ENCODE measurements at places on chromosomes 16 and 17.

DNA sequence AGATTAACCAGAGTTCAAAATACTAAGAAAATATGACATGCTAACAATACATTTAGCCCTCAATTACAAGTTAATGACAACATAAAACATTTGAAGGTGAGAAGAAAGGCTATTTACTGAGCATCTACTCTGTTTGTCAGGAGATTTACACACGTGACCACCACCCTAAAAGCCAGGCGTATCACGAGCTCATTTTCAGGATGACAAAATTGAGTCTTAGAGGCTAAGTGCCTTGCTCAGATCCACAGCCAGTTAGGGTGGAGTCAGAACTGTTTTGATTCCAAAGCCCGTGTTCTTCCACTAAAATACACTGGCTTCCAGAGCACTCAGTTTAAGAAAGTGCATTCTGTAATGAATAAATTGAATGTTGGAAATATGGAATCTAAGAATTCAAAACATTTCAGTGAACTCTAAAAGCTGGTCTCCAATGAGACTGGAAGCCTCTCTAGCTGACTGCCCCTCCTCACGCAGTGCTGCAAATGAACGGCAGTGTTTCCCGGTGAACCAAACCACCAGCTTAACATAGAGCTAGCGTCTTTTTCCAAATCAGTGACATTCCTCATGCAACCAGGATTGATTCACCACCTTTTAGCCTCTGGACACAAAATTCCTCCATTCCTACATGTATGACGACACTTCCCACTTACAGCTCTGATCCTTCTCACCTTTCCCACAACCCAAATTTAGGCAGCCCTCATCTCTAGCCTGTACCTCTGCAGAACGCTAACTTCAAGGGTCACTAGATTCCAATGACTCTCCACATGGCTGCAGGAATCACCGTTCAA lies 5.9 kb downstream of the ZDHHC7 start:
- no peak for DNase-seq

DNA sequence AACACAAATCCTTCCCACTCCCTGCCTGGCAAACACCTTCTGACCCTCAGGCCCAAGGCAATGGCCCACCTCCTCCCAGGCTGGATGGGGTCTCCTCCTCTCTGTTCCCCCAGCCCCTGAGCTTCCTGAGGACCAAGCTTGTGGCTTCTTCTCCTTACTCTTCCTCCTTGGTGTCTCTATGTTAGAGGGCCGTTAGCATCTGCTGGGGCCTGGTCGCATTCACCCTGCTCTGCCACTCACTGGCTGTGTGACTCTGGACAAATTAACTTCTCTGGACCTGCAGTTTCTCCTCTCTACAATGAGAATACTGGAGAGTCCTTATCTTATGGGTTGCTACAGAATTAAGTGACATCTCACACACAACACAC lies 725 bp upstream of the MT2A start:
- DNase-seq, result no peak

- DNase-seq, result no peak
Measured at GRCh38 chr17:40487371-40488020, 13.9 kb downstream of the TNS4 start.

- no peak for DNase-seq
Measured at GRCh38 chr16:2586241-2586640, 48.4 kb downstream of the PDPK1 start.

- no peak for DNase-seq
Measured at GRCh38 chr17:2835780-2836179, 39.5 kb downstream of the RAP1GAP2 start.

- no peak for DNase-seq
Measured at GRCh38 chr17:53724726-53725125, 98.0 kb upstream of the KIF2B start.

GRCh38 chr16:70706948-70707465 lies 21.2 kb upstream of the MTSS2 start:
- no peak for DNase-seq

DNA sequence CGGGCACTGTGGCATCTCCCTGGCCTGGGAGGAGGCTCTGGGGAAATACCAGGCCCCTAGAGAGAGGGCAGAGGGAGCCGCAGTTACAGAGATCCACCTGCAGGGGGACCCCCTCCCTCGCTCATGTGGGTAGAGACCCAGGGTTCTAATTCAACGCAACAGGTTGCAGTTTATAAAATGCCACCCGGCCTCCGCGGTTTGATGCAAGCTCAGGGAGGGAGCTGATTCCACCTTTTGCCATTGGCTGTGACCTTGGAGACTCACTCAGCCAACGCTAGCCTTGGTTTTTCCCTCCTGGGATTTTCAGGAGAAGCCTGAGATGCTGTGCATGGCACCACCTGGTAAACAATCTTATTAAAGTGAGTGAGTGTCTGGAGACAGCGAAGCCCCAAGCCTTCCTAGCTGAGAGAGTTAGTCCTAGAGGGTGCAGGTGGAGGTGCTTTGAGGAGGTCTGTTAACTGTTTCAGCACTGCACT lies 12.1 kb downstream of the TTLL6 start:
- DNase-seq, result peak; percentile 78

DNA sequence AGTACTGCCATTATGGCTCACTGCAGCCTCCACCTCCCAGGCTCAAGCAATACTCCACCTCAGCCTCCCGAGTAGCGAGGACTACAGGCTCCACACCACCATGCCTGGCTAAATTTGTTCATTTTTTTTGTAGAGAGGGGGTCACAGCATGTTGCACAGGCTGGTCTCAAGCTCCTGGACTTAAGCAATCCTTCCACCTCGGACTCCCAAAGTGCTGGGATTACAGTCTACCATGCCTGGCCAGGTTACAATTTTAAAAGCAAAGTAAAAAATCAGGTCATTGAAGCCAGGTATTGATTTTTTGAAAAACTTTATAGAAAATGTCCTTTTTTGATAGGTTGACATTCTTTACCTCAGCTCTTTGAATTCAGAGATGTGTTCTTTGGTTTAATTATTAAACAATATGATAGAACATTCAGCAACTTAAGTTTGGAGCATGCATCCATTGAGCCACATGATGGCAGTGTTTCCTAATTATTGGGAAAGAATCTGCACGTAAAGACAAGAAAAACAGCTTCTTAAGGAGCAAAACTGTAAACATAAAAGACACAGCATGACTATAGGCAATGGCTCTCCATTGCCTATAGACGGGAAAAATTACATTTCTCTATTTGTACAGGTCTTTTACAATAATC lies 1.7 kb upstream of the SLC16A11 start:
- DNase-seq, result peak; percentile 68

- no peak for DNase-seq
Measured at GRCh38 chr17:62628831-62629555, 1.5 kb downstream of the MRC2 start.

- no peak for DNase-seq
Measured at GRCh38 chr16:3321816-3322215, 16.5 kb downstream of the ZNF75A start.

- no peak for DNase-seq
Measured at GRCh38 chr17:72763981-72764380, 328.5 kb downstream of the SLC39A11 start.

GRCh38 chr16:18975109-18975508 lies 8.6 kb upstream of the TMC7 start:
- no peak for DNase-seq

GRCh38 chr17:56985371-56986162 lies 7.6 kb downstream of the SCPEP1 start:
- DNase-seq, result no peak

GRCh38 chr17:2146132-2146871 lies 91.4 kb downstream of the HIC1 start:
- no peak for DNase-seq

DNA sequence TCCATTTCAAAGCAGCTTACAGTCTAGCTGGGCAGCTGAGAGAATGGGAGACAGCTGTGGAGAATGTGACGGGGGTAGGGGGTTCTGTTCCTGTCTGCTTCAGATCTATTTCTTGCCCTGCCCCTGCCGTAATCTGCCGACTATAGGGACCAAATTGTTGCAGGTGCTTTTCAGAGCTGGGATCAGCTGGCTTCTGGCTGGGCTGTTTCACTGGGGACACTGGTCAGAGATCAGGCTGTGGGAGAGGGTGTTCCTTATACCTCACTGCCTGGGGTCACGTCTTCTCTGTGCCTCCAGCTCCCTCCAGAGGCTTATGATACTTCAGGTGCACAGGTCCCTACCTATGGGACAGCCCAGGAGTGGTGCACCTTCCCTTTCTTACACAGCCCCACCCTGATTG lies 514.9 kb upstream of the GOT2 start:
- DNase-seq, result no peak

DNA sequence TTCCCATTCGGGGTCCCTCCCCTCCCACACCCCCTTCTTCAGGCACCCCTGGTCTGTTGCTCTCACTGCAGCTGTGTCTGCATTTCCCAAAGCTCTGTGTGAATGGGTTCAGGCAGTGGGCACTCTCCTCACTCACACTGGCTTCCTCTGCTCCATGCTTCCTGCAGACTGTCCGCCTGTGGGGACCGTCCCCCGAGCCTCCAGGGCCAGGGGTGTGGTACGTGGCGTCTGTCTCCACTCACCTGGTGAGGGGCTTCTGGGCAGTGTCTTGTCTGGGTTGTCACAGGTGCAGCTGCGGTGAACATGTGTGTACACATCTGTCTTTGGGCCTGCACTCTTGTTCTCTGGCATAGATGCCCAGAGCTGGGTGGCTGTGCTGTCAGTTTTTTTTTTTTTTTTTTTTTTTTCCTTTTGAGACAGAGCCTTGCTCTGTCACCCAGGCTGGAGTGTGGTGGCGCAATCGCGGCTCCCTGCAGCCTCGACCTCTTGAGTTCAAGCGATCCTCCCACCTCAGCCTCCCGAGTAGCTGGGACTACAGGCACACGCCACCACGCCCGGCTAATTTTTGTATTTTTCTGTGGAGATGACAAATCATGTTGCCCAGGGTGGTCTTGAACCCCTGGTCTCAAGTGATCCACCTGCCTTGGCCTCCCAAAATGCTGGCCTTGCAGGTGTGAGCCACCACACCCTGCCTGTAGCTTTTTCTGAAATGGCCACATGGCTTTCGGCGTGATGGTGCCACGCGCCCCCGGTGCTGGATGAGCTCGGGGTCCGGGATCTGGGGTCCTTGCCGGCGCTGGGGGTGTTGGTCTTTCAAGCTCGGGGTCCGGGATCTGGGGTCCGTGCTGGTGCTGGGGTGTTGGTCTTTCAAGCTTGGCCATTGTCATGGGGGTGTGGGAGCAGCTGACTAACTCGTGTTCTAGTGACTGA lies 56.5 kb upstream of the ZNF750 start:
- no peak for DNase-seq

DNA sequence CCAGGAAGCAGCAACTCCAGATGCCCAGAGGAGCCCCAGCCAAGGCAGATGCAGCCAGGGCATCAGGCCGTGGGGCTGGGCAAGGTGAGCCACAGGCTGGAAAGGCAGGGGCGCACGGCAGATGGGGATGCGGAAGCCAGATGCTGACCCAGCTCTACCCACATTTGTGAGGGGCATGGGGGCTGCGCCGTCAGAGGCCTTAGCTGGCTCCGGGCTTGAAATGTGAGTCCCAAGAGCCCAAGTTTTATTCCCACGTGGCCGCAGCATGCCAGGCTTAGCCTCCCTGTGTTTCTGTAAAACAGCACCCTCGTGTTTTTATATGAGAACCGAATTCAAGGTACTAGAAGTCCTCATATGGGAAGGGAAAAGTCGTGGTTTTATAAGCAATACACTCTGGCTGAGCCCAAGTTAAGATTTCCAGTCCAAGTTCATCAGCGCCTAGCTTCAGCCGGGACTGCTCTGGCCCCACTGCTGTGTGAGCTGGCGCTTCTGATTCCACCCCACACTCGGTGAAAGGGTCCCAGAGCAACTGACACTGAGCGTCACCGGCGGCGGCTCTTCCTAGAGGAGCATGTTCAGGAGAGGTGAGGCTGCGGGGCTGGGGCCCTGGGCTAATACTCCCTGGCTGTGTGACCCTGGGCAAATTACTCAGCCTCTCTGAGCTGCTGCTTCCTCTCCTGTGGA lies 6.7 kb upstream of the C16orf95 start:
- no peak for DNase-seq

GRCh38 chr16:48497129-48497528 lies 111.9 kb upstream of the SIAH1 start:
- DNase-seq, result no peak

DNA sequence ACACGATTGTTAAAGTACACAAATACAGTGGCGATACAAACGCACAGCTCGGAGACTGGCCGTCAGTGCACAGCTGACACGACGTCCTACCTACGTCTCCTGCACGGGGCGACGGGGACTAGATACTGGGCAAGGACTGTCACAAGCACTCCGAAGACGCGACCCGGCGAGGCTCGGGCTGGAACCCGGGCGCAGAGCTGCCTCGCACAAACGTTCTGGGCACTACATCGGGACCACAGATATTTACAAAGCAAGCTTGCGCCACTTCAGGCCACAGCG lies 13.8 kb downstream of the SLC16A3 start:
- DNase-seq, result peak; percentile 29

DNA sequence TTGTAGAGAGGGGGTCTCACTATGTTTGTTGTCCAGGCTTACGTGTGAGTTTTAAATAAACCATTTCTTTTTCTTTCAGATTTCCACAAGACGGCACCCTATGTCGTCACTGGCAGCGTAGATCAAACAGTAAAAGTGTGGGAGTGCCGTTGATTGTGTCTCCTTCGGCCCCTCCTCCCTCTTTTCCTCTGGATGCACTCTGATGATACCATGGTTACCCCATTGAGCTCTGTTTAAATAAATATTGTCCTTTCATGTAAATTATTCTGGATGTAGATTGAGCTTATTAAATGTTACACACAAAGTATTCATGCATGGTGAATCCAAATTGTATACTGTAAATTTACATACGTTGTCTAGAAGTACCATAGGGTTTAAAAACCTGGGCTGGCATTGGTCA lies 29.9 kb downstream of the CLUH start:
- no peak for DNase-seq

GRCh38 chr16:1407753-1408152 lies 6.8 kb downstream of the UNKL start:
- no peak for DNase-seq

GRCh38 chr16:48487287-48487686 lies 102.1 kb upstream of the SIAH1 start:
- no peak for DNase-seq

DNA sequence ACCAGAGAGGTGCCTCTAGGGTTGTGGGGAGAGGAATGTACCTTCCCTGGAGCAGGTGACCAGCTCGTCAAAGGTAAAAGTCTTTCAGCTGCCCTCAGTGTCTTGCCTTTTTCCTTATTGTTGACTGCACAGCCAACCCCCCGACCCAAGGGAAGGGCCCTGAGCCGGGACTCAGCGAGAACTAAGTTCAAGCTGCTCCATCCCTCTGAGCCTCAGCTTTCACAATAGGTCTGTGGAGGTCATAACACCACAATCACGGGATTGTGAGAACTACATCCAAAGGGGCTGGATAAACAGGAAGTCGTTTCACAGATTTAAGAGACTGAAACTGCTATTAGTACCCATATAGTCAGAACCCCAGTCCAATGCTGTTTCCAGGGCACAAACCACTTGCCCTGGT lies 2.6 kb upstream of the KRT36 start:
- DNase-seq, result no peak

- DNase-seq, result no peak
Measured at GRCh38 chr17:49452661-49453060, 38.0 kb upstream of the PHB1 start.

- DNase-seq, result no peak
Measured at GRCh38 chr16:9203956-9204355, 112.5 kb downstream of the HAPSTR1 start.

All from activated CD8-positive, alpha-beta T cell treated with anti-CD3 and anti-CD28 coated beads, Interleukin-2, amount 10 ng/mL, durations not matched to agents 7 days and 5 days (primary cell).